ENCODE measurements at places on chromosomes 2 and 18.

GRCh38 chr2:104766683-104767082 lies 87.2 kb upstream of the POU3F3 start:
- DNase-seq, result no peak

GRCh38 chr2:127663566-127664064 lies 11.7 kb downstream of the LIMS2 start:
- DNase-seq, result no peak

- no peak for DNase-seq
These were observed 451.5 kb downstream of the FBXO15 start for GRCh38 chr18:73696171-73696570.

- no peak for DNase-seq
These were observed 68.8 kb downstream of the RAPGEF4 start for GRCh38 chr2:172804423-172804822.

DNA sequence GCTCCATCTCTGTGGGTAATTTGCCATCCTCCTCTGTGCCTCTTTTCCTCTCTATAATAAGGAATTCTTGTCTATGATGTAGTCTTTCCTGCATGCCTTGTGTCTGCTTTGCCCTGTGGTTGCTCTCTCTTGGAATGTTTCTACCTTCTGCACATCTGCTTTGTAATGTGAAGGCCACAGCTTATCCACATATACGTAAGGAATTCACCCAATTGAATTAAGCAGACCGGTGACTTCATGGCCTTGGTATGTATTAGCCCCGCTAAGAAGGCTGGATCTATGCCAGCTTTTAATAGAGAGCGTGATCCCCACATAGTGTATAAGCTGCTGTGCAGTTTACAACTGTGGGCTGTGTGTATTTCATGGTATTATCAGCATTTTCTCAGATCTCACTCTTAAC lies 274.7 kb downstream of the RNF144A start:
- DNase-seq, result peak; percentile 34

GRCh38 chr2:11154016-11154922 lies 998 bp upstream of the SLC66A3 start:
- no peak for DNase-seq

DNA sequence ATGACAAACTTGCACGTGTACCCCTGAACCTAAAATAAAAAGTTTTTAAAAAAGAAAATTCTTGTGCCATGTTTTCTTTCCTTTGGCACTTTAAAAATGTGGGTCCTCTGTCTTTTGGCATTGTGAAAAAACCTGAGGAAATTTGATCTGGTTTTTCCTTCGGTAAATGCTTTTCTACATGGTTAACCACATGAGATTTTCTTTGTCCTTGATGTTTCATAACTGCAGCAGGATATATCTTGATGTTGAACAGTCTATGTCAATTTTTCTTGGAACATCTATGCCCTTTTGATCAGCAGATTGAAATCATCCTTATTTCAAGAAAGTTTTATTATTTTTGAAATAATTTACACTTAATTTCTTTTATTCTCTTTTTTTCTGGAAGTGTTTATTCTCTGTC lies 109.1 kb downstream of the TMEM17 start:
- no peak for DNase-seq

All from large intestine (tissue), 12 donors.